ENCODE measurements at places on chromosomes 6 and 20.

- DNase-seq, result no peak
These were observed 29.4 kb downstream of the ABHD12 start for GRCh38 chr20:25361287-25361683.

DNA sequence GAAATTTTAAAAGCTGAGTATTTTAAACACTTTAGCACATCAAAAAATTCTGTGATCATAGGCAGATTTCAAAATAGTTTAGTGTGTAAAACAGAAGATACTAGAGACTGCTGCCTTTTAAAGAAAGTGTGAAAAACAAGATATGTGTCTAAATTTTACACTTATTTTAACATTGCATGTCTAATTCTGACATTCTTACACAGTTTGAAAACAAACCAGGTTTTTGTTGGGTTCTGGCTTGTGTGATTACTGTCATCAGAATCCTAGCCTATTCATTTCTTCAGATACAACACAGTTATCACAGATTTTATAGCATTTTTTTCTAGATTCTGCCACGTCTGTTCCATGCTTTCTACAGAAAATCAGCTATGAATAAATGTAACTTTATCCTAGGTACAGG is 257.1 kb downstream of the EYS start:
- DNase-seq, result no peak

- DNase-seq, result no peak
These were observed 71.3 kb upstream of the MCHR2 start for GRCh38 chr6:100065348-100065747.

DNA sequence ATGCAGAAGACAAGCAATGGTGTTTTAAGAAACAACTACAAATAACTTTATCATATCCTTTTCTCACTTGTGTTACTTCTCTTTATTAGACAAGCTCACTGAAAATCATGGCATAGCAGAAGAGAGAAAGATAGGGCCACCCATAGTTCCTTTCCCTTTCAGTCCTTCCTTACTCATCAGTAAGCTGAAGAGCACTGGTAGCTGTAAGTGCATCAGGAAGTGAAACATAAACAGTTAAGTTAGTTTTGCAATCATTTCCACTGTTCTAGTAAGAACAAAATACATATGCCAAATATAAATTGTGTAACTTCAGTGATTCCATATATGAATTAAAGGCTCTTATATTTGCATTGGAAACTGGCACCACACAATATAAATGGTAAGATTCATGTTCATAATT is 220.1 kb downstream of the HACE1 start:
- DNase-seq, result no peak

DNA sequence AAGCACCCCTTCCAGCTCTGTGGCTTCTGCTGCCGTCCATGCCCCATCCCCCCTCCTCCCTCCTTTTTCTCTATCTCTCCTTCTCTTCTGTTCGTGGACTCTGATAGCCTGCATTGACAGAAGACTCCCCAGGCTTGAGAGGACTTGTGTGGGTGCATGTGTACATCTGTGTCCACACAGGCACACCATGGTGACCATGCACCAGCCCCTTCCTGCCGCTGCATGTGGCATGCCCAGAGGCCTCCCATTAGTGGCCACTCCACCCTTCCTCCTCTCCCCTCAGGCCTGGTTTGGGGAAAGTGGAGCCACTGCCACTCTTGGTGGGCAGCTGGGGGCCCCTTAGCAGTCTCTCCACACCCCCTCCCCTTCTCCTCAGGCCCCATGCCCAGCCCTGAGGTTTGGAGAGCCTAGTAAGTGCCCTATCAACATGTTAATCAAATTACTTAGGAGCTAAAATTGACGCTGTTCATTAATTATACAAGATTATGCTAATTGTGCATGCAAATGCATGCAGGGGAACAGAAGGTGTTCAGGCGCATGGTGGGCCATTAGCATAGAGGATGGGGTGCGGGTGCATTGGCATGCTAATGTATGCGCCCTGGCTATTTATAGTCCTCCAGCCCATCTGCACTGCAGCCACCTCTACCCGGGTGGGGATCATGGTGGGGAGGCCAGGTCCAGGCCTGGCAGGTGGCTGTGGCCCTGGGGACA is 45.9 kb downstream of the EBF4 start:
- no peak for DNase-seq

- no peak for DNase-seq
These were observed 115.5 kb upstream of the MARCKS start for GRCh38 chr6:113741651-113742050.

GRCh38 chr6:149160943-149161342 is 156.6 kb upstream of the TAB2 start:
- no peak for DNase-seq

- DNase-seq, result no peak
These were observed 49.0 kb downstream of the RIPOR3 start for GRCh38 chr20:50642288-50642803.

DNA sequence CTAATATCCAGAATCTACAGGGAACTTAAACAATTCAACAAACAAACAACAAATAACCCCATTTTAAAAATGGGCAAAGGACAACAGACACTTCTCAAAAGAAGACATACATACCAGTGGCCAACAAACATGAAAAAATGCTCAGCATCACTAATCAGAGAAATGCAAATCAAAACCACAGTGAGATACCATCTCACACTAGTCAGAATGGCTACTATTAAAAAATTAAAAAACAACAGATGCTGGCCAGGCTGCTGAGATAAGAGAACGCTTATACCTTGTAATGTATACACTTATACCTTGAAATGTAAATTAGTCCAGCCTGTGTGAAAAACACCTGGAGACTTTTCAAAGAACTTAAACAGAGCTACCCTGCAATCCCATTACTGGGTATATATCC is 166.8 kb downstream of the IBTK start:
- DNase-seq, result no peak

GRCh38 chr20:25352746-25353145 is 37.9 kb downstream of the ABHD12 start:
- DNase-seq, result no peak

DNA sequence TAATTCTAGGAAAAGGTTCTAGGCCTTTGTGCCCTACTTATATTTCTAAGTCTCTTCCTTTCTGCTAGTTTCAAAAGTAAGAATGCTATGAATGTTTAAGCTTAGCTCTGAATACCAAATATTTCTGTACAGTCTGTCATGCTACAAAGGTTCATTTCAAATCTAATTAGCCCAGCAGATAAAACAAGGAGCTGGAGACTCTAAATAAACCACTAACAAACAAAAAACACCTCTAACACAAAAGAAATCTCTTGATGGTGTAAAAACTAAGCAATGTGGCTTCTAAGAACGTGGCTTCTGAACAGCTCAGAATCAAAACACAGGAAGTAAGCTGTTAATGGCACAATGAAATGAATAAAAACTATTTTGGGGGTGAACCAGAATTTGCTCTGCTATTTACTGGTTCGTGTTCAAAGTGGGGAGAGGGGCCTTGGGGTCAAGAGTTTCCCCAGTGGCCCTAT is 198.3 kb downstream of the BCAS1 start:
- DNase-seq, result no peak

GRCh38 chr6:27492631-27493190 is 19.8 kb upstream of the ZNF184 start:
- no peak for DNase-seq

DNA sequence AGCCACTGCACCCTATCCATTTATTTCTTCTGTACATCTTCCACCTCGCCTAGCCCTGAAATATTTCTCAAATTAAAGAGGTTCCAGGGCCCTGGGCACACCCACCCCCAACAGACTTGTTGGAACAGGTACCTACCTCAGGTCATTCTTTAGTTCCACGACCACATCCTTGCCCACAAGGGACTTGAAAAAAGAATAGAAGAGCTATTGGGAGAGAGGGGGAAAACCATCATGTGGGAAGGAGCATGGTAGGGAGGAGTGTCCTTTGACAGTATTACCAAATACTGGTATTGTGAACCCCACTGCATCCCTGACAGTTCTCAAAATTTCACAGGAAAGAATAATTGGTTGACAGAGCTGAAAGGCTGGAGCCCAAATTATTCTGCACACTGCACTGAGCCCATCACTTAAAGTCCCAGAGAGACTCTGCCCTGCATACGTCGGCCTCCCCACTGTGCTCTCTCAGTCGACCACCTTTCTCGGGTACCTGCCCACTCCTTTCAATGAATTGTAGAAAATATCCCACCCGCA is 762 bp downstream of the LSM2 start:
- DNase-seq, result no peak

DNA sequence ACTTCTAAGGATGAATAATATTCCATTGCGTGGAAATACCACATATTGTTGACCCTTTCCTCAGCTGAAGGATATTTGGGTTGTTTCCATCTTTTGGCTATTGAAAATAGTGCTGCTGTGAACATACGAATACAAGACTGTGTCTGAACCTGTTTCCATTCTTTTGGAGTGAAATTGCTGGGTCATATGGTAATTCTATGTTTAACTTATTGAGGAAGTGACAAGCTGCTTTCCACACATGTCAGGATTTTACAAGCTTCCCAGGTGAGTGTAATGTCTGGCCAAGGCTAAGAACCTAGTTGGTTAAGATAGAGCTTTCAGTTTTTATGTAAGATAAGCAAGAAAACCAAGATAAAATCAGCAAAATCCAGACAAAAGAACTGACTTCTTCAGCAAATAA is 48.8 kb downstream of the PPP1R3G start:
- DNase-seq, result no peak

DNA sequence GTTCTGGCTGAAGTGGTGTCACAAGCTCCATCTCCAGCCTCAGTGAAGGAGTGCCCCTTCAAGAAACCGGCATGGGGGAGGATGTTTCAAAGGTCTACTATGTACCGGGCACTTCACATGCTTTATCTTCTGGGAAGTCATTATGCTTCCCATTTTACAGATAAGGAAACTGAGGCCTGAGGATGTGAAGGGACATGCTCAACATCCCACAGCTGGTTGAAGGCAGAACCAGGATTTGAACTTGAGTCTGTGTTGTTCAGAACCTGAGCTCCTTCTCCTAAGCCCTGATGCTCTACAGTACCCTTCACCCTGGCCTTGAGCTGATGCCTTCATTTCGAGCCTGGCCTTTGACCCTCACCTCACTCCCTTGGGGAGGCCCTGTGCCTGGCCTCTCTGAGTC is 13.0 kb downstream of the GLP1R start:
- no peak for DNase-seq

DNA sequence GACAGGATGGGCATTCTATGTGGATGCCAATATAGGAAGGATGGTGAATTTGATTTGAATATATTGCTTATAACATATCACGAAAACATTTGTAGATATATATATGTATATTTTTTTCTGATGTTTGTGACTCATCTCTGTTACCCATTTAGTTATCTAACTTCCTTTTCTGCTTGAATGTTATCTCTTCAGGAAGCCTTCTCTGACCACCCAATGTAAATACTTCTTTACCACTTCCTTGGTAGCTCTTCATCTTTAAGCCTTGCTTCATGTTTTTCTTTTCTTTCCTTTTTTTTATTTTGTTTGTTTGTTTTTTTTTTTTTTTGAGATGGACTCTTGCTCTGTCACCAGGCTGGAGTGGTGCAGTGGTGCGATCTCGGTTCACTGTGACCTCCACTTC is 260.5 kb upstream of the EPHA7 start:
- DNase-seq, result no peak

GRCh38 chr20:48584391-48585060 is 243.3 kb downstream of the PREX1 start:
- DNase-seq, result no peak

DNA sequence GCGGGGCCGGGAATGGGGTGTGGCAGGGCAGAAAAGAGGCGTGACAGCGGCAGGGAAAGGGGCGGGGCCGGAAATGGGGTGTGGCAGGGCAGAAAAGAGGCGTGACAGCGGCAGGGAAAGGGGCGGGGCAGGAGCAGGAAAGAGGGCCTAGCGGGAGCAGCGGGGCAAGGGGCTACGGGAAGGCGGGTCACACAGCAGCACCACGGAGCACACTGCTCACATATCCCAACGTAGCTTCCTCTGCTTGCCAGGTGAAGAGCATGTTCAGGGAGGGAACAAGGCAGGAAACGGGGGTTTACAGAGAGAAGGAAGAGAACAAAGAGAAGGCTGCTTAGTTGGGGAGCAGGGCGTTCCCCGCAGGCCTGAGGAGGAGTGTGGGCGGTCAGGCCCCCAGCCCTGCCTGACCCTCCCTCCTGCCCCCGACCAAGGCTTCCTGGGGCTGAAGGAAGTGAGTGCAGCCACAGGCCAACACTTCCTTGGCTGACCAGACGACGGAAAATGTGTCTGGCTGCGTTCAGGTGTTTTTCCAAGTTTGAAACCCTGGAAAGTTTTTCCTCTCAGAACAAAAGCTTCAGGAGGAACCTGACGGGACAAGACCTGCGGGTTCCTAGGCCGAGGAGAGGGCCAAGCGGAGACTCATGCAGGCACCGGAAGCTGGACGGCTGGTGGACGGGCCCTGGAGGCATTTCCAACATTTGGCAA is 13.8 kb downstream of the UCKL1 start:
- DNase-seq, result no peak

DNA sequence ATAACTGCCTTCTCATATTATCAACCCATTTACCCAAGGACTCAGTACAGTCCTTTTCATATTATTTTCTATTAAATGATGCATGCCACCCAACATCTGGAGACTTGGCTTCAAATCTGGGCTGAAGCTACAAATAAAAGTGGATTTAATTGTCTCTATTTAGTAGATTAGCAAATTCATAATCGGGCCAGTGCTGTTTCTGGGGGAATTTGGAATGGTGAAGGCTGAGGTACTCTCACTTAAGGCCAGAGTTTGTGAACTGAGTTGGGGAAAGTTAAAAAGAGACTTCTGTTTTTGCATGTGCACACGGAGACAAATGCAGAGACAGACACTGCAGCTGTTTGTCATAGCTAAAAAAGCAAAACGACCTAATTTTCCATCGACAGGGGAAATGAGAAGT is 100.9 kb downstream of the PFDN4 start:
- DNase-seq, result no peak

DNA sequence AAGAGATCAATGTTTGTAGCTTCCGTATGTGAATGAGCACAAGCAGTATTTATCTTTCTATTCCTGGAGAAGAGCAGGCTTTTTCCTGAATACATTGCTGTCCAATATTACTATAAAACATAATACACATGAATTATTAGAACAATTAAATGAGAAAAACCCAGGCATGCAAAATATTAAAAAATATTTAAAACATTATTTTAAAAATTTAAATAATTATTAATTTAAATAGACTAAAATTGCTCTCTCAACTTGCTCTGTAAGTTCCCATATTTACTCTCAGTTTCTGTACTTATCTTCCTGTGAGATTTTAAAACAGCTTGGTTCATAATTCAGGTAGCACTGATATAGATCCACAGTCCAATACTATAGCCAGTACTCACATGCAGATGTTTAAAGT is 97.0 kb downstream of the PLCB1 start:
- DNase-seq, result no peak

- peak; percentile 4 for DNase-seq
These were observed 2.3 kb upstream of the OCSTAMP start for GRCh38 chr20:46552460-46553420.

- DNase-seq, result no peak
These were observed 23.6 kb upstream of the DNAAF9 start for GRCh38 chr20:3431109-3431508.
